ENCODE measurements at places on chromosomes 12 and 14.
A peak's percentile ranks its signal among the peaks of the same experiment; 100 is the strongest.

GRCh38 chr14:45270031-45270430 is 17.0 kb upstream of the MIS18BP1 start:
- no peak for DNase-seq

DNA sequence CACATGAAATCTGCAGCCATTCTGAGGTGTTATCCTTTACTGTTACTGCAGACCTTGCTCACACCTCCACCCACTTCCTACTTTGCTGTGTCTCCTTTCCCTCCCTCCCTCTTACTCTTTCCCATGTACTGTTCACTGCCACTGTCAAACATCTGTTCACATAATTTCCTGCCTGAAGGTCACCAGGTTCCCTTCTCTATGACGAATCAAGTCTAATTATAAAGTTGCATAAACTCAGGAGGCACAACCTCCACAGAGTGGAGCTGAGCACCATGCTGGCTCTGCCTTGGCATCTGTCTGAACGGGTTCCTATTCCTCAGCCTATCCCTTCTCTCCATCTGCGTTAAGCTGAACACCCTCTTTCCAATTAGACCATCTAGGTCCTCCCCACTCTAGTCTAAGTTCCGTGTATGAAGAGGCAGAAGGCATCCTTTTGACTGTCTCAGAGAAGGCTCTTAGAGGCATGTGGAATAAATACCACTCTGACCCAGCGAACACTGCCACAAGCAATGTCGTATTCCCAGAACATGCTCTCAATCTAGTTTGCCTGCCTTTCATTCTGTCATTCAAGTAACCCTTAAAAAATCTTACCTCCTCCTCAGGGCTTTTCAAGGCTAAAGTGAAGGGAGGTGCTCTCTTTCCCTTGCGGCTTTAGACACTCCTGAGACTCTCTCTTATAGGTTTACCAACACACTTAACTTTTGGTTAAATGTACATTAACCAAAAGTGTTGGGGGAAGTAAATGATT is 48.7 kb downstream of the ACADS start:
- no peak for DNase-seq

- peak; percentile 12 for DNase-seq
Measured at GRCh38 chr14:92499234-92499633, 14.3 kb upstream of the RIN3 start.

GRCh38 chr14:26984311-26985177 is 386.7 kb upstream of the NOVA1 start:
- DNase-seq, result peak; percentile 46

DNA sequence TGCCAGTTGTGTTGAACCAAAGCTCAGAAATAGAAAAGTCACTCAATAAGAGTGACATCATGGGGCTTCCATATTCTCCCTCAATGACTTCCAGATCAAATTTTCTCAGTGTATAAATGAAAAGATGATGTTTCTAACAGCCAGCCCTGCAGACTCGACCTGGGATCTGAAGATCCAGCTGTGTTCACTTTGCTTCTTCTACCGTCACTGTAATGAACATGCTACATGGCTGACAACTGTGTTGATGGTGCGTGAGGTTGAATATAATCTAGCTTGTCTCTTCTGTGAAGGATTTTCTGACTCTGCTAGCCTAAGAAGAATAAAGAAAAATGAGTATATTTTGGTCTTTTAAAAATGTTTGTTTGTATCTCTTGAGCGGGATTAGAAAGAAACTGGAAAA is 577.8 kb downstream of the ETNK1 start:
- DNase-seq, result no peak

DNA sequence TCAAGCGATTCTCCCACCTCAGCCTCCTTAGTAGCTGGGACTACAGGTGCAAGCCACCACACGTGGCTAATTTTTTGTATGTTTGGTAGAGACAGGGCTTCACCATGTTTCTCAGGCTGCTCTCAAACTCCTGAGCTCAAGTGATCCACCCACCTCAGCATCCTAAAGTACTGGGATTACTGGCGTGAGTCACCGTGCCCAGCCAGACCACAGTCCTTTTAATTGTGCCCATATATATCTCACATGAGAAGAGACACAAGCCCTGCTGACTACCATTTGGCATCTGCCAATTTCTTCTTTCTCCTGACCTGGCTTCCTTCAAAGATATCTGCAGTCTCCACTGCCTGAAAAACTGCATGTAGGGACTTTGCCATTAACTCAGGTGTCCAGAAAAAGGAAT is 142.5 kb downstream of the DPY19L2 start:
- DNase-seq, result no peak

DNA sequence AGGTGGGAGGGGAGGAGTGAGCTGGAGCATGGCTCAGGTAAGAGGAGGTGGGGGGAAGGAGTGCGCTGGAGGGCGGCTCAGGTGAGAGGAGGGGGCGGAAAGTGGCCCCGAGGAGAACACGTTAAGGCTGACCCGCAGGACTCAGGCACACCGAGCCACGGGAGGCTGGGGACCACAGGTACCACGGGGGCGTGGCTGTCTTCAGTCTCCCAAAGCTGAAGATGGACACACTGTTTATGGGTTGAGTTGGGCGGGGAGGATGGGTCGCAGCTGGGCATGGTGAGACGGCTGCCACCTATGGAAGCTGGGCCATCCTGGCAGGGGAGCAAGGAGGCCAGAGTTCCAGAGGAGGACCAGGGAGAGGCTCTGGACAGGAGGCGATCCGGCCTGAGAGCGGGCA is 23.5 kb downstream of the UBR7 start:
- DNase-seq, result no peak

GRCh38 chr14:45699471-45699870 is 446.5 kb upstream of the MIS18BP1 start:
- DNase-seq, result no peak

GRCh38 chr12:64034901-64035576 is 187.1 kb downstream of the KICS2 start:
- no peak for DNase-seq

DNA sequence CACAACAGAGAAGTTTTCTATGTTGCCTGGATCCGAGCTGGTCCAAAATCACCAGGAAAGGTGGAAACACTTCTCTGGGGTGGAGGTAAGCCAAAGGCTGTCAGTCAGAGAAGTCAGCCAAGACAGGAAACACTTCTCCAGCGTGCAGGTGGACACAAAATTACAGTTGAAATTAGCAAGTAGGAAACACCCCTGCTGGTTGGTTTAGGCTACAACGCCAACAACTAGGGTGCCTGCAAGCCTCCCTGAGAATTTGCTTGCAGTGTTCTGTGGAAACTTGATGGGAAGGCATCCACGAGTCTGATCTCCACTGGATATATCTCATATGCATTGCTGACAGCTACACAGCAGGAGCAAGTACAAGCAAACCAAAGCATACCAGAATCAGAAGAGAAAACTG is 600.5 kb downstream of the RERGL start:
- no peak for DNase-seq

DNA sequence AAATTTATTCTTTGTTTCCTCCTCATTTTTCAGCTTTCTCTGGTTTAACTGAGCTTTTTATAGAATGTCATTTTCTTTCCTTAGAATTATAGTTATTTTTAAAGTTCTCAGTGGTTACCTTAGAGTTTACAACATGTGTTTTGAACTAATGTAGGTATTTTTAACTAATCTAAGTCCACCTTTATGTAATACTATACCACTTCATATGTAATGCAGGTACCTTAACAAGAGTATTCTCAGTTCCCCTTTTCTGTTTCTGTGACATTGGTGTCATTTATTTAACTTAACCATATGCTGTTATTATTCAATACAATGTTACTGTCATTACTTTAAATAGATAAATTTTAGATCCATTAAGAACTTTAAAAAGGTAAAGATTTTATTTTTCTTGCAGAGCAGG is 30.3 kb upstream of the KCNC2 start:
- no peak for DNase-seq

GRCh38 chr12:109069307-109070271 is 17.2 kb downstream of the USP30 start:
- DNase-seq, result no peak

DNA sequence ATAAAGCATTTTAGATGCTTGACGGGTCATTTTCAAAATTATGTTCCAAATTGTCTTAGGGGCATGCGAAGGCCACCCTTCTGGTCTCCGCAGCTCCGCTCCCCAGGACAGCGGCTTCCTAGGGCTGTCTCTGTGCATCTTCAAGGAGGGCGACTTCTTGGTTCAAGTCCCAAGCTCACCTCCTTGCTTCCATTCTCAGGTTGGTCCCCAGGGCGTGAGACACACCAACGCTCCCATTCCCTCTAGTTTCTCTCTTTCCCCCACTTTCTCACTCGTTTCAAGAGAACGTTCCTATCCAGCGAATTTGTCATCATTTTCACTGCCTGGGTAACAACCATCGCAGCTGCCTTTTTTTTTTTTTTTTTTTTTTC is 109.4 kb upstream of the CCND2 start:
- DNase-seq, result no peak

DNA sequence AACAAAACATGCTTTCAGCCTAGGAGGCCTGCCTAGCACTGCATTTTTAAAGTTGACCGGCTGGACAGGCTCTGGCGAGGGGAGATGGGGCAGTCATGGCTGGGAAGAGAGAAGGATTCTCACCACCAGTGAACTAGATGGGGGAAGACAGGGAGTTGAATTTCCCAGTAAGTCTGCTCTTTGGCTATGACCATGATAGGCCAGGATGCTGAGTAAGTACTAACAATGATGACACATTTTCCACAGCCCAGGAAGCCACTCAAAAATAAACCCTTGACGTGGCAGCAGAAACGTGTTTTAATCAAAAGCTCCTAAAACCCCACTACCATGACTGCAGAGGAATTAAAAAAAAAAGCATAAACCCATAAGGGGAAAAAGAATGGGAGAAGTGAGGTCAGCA is 19.0 kb downstream of the KCTD10 start:
- no peak for DNase-seq

DNA sequence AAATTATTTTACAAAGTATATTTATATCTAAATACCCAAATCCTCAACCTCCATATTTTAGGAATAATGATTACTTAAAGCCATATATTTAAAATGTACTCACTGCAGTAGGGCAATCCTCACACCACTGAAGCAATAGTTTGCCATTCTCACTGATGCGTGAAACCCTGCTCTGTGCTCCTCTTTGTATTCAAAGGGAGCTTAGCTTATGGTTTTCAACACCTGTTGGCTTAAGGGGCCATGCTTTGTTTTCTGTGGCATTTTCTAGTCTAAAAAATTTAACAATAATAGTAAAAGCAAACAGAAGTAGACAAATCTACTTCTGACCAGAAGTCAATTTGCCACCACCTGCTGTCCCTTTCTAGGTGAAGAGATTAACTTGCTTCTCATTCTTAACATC is 294.6 kb downstream of the FLRT2 start:
- DNase-seq, result no peak

DNA sequence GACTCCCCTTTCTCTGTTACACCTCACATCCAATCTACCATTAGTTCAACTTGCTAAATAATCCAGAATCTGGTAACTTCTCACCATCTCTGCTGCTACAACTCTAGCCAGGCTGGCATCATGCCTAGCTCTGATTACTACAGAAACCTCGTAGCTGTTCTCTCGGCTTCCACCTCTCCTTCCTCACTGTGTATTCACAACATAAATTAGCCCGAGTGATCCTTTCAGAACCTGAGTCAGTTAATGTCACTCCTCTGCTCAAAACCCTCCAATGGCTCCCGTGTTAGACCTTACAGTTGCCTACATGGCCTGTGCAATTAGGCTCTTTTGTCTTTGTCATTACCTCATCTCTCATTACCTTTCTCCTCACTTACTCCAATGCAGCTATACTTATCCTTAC is 139.4 kb downstream of the PDE3A start:
- no peak for DNase-seq

DNA sequence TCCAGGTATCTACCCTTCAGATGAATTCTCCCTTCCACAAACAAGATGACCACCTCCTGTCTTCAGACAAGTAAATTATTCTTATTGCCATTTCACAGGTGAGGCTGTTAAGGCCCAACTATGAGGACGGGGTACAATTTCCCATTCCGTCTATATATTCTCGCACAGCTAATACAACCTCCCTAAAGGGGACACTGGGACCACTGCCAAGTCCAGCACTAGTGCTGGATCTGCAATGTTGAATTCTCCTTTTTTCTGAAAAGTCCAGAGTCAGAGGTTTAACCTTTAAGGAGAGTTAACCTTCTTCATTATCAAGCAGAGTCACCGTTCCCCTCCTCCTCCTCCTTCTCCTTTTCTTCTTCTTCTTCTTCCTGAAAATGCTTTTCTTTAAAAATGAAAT is 130.4 kb upstream of the PARP11 start:
- no peak for DNase-seq

DNA sequence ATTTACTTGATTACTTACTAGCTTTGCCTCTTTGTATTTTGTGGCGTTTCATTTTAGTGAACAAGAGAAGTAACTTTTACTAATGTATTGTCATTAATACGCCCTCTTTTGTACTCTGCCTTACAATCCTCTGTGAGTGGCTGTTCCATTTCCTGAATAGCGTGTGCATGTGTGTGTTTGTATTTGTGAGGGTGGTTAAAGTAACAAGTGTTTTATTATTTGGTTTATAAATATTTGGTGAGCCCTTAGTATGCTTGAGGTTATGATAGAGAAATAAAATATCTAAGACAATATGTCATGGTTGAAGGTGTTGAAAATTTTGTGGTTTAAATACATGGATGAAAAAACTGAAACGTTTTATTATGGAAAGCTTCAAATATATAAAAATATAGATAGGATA is 71.7 kb upstream of the REP15 start:
- no peak for DNase-seq

DNA sequence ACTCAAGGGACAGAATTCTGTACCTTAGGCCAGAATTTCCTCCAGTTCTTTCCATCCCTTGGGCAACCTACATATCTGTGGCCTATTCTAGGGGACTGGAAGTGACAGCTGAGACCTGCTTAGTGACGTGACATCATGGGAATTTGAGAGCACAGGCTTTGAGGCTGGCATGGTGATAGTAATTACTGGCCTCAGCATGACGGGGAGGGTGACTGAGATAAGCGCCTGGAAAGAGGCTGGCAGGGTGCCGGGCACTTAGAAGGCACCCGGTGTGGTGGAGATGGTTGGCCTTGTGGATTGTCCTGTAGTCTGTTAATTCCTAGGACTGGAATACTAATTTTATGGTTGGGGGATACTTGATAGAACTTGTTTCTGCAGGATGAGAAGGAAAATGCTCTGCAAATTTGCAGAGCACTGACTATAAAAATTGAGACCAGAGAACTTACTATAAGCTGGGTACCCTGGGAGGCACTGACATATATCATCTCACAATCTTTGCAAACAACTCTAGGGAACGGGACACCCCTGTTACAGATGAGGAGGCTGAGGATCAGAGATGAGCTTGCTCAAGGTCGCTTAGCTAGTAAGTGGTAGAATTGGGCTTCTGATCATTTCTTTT is 42.2 kb upstream of the TBX3 start:
- no peak for DNase-seq

GRCh38 chr14:101932673-101933072 is 31.7 kb upstream of the DYNC1H1 start:
- DNase-seq, result no peak

Data from activated CD8-positive, alpha-beta memory T cell treated with anti-CD3 and anti-CD28 coated beads, Interleukin-2, amount 50 U/mL, for 48 hours (primary cell).